ENCODE measurements at places on chromosomes 1 and 21.

GRCh38 chr1:188669728-188670382 is 1807.8 kb downstream of the BRINP3 start:
- no peak for DNase-seq

DNA sequence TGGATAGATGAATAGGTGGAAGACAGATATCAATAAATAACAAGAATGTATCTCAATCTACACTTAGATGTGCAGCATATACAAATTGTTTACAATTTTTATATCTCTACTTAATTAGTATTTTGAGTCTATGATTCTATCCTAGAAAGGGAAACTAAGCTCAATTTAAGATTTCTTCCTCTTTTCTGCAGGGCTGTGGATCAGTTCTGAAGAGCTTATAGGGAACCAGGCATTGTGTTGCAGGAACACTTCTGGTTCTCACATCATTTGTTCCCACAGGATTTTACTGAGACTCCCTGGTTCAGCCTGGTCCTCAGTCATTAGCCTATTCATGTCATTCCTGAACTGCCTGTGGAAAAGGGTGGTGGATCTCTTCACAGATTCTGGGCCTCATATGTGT is 105.8 kb downstream of the TNFSF18 start:
- DNase-seq = no peak

GRCh38 chr1:40692429-40692895 is 958 bp downstream of the NFYC start:
- DNase-seq = no peak

DNA sequence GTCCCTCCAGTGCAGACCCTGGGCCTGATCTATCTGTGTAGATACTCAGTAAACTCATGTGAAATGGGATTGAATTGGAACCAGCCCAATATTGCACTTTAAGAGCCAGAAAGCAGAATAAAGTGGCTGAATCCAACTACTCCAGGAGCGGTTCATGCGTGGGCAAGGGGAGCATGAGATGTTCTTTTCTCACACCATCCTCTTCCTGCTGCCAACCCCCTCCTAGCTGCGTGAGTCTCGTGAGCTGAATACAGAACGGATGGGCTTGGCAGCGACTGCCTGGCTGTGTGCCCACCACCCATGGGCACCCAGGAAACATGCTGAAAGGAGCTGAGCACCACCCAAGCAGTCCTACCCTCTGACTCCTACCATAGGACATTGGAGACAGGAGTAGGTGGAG is 128.3 kb downstream of the ELAVL4 start:
- no peak for DNase-seq

DNA sequence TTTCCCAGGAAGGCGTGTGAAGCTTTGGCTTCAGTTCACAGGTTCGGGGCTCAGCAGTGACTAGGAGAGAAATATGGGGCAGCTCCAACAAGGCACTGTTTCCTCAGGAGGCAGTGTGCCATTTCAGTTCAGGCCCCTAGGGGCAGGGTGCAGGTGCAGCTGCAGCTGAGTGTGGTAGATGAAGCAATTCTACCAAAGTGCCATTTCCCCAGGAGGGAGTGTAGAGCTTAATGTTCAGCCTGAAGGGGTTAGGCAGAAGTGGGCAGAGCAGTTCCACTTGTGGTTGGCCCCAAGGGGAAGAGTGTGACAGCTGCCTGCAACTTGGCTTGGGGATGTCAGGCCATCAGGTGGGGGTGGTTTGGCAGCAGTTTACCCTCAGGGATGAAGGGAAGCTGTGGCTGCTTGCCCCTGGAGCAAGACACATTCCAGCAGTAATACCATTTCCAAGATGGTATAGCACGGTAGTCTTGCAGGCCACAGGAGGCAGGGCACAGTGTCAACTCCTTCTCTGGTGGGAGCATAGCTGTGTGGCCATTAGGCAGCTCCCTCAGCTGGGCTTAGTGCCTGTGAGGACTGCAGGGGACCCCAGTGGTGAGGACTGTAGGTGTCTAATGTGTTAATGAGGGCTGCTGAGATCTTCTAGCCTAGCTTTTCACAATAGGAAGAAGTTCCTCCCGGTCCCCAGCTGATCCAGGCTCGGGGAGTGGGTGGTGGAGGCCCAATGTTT is 34.7 kb downstream of the RGSL1 start:
- no peak for DNase-seq

GRCh38 chr1:229539863-229540506 is 18.5 kb downstream of the ABCB10 start:
- no peak for DNase-seq

GRCh38 chr21:43657355-43658087 is 1.8 kb downstream of the HSF2BP start:
- DNase-seq = no peak

GRCh38 chr1:26028490-26028980 is 7.0 kb downstream of the EXTL1 start:
- no peak for DNase-seq

DNA sequence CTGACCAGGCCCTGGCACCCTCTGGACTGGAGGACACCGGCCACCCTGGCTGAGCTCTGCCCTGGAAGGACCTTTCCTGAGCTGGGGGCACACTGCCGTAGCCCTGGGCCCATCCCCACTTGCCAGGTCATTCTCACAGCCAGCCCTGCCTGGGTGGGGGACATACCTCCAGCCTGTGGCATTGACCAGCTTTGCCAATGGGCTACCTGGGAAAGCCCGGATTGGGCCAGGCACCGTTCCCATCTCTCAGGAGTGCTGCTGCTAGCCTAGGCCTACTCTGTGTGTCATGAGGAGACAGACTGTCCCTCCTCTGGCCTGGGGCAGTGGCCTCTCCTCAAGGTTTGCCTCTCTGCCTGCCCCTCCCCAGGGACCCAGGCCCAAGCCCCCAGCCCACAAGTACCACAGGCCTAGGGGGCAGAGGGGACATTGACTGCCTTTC is 40.0 kb downstream of the COQ8A start:
- DNase-seq = no peak

GRCh38 chr1:37807220-37807554 is 403 bp upstream of the C1orf122 start:
- no peak for DNase-seq

DNA sequence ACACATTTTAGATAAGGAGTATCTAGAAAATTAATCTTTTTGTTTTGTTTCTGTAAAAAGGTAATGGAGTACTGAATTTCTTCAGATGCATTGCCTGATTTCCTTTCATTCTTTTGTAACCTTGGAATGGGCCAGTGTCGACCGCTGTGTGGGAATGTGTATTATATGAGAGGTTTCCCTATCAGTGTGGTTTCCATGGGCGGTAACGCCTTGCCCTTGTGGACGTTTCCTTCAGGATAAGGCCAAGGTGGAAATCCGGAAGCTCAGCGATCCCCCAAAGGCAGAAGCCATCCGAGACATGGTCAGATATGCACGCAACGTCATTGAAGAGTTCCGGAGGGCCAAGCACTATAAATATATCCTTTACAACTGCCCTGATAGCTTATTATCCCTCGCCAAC is 49.8 kb downstream of the SMYD2 start:
- no peak for DNase-seq

DNA sequence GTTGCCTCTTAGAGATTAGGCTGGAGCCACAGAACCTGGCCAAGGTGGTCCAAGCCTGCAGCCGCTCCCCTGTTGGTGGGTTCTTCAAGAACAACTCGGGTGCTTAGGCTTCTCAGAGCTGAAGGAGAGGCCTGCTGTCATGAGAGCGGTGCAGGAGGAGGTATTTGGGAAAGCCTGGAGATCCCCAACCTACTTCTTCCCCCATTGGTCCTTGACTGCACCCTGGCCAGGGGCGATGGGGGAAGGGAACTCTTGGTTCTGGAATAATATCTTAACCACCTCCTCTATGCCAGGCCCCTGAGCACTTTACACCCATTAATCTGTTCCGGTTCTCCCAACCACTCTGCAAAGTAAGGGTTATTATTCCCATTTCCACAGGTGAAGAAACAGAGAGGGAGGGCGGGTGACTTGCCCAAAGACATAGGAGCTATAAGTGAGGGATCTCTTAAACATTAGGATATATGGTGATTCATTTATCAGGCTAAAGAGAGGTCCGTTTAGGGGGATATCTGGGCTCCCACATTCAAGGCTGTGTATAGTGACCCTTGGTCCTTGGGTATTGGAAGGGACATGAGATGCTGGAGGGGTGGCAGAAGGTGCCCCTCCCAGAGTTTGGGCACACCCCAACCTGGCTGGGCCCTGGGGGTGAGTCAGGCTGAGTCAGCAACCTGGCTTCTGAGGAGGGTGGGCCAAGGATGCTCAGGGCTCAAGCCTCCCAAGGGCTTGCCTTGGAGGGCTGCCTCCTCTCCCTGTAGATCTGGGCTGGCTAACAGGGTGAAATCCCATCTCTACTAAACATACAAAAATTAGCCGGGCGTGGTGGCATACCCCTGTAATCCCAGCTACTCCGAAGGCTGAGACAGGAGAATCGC is 5.2 kb downstream of the TRNP1 start:
- DNase-seq = no peak

- no peak for DNase-seq
These were observed 467.2 kb downstream of the TTLL7 start for GRCh38 chr1:83531521-83532309.

Measured in esophagus squamous epithelium (tissue), 5 donors.